SIG-M5 (cell line): ENCODE measurements at places on chromosomes 16 and 17.

DNA sequence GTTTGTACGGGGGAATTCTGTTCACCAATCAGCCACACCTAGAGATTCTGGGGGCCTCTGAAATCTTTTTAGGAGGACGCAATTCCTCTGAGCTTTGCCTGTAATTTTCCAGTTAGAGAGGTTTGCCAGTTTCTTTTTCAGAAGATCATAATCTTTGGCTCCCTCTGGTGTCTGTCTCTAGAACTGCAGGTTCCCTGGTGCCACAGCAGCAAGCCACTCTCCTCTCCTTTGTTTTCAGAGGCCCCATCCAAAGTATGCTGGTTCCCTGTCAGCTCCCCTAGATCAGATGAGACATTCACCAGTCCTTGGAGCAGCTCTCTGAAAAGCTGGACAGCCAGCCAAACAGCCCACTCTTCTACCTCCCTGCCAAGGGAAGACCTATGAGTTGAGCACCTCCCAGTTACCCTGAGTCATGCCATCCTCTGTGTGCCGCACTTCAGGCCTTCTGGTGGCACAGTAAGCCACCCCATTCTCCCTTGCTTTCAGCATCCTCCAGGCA lies 36.1 kb downstream of the RNF112 start:
- DNase-seq, result no peak

DNA sequence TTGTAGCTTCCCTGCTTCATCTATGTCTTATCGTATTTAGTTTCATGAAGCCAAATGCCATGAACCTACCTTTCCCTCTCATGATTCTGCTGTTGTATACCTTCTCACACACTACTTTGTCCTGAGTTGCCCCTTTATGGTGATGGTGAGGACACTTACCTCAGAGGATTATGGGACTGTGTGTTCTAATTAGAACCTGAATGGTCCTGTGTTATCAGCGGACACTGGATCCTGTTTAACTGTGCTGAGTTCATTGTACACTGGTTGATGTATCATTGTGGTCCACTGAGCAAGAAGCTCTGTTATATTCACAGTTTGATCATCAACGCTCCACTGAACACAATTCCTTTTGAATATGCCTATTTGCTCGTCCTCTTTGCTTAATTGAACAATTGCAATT lies 343.0 kb downstream of the RBFOX1 start:
- DNase-seq, result no peak

DNA sequence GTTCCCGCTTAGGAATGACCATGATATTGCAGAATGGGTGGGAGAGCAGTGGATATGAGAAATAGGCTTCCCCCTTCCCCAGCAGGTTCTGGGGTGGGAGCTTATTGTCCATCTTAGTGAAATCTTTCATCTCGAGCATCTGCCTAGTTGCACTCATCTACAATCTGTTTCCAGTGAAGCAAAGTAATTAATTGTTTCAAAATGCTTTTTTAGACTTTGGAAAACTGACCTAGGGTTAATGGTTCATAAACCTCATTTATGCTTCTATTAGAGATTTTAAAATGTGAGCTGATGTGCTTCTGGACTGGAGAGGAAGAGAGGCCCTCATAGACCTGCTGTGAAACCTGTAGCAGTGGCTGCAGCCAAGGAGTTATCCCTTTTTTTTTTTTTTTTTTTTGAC lies 247.7 kb upstream of the XYLT1 start:
- no peak for DNase-seq

DNA sequence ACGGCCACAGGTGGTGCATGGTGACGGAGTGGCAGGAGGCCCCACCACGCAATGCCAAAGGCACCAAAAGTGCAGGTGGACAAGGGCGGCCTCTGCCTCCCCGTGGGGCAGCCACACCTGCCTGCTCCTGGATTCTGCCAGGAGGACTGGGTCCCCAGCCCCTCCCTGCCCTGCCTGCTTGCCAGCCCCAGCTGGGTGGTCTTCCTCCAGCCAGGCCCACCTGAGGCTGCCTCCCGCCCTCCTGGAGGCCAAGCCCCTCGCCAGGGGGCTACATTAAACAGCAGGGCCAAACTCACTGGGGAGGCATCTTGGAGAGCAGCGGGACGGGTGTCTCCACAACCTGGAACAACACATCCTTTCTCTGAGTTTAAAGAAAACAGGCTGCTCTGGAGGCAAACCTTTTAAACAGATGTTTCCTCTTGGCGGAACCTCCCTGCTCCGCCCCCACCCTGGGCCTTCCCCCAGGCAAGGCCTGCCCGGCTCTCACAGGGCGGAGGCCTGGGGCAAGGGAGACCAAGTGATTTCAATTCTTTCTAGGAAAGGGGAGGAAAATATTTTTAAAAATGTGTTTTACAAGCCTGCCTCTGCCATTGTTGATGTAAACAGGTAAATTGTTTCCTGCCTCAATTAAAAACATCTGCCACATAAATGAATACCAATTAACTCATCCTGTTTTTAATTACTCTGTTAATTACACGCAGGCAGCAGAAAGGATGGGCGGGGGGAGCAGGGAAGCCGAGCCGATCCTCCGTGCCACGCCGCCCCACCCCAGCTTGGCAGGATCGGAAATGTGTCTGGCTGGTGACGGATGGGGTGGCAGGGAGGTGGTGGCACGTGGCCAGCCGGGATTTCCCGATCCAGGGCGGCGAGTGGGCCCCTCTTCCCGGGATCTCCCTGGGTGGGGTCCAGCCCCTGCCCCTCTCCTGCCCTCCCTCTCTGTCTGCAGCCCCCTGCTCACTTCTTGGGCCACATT lies 54.4 kb upstream of the PABPN1L start:
- no peak for DNase-seq

GRCh38 chr16:29806641-29807425 lies 504 bp downstream of the MAZ start:
- DNase-seq, result no peak

DNA sequence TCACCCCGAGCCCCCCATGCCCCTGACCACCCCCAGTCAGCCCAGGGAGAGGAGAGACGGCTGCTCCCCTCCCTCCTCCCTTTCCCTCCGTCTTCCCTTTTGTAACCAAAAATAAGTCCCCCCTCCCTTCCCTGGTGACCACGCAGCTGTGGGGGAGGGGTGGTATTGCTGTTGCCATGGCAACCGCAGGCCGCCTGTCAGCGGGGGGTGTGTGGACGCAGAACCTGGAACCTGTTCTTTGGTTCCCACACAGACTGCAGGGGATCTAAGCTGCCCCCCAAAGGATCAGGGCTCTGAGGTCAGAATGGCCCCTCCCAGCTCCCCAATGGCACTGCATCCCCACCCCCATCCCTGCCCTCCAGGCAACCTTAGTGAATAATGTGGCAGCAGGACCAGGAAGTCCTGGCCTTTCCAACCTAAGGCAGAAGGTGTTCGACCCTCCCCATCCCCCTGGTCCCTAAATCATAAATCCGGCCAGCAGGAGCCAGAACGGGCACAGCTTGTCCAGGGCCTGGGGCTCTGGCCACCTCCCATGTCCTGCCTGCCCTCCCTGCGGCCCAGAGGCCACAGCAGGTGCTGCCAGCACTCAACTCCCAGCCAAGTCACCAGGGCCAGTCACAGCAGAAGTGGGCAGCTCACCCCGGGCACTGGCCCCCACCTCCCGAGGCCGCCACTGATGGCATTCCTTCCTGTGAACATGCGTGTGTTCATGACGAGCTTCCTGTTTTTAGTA lies 12.0 kb downstream of the CA4 start:
- no peak for DNase-seq

DNA sequence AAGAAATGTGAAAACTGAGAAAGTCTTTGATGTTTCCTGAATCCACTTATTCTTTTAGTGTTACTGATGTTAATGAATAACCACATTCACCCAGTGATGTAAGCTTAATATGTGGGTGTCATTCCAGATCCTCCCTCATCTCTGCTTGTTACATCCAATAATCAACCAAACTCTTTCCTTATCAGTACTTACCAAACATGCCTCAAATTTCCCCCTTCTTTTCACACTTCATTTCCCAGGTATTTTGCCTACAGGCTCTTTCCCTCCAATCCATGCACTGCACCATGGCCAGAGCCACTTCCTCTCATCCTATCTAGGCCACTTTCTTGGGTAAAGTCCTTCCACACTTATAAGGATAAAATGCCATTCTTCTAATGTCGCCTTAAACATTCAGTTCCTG lies 451.5 kb downstream of the NPIPA7 start:
- no peak for DNase-seq

- DNase-seq, result no peak
Observed at GRCh38 chr17:57918017-57918895, 37.0 kb downstream of the CUEDC1 start.

- DNase-seq, result no peak
Observed at GRCh38 chr17:68566442-68566738, 34.8 kb downstream of the FAM20A start.

- DNase-seq, result no peak
Observed at GRCh38 chr16:2284001-2284770, 16.3 kb upstream of the RNPS1 start.

DNA sequence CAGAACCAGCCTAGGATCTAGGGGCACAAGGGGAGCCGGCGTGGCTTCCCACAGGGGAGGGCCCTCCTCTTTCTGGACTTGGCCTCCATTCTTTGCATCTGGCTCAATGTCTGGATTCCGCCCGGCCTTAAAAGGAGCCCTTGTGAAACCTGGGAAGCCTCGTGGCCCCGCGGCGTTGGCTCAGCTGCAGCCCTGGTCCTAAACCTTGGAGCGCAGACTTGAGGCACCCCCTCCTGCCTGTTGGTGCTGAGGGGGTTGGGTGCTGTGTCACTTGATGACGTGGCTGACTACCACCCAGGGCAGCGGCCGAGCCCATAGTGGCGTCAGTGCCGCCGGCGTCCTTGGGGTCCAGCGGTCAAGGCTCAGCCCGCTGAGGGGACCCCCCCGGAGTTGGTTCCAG lies 4.4 kb downstream of the TRAPPC2L start:
- DNase-seq, result no peak

DNA sequence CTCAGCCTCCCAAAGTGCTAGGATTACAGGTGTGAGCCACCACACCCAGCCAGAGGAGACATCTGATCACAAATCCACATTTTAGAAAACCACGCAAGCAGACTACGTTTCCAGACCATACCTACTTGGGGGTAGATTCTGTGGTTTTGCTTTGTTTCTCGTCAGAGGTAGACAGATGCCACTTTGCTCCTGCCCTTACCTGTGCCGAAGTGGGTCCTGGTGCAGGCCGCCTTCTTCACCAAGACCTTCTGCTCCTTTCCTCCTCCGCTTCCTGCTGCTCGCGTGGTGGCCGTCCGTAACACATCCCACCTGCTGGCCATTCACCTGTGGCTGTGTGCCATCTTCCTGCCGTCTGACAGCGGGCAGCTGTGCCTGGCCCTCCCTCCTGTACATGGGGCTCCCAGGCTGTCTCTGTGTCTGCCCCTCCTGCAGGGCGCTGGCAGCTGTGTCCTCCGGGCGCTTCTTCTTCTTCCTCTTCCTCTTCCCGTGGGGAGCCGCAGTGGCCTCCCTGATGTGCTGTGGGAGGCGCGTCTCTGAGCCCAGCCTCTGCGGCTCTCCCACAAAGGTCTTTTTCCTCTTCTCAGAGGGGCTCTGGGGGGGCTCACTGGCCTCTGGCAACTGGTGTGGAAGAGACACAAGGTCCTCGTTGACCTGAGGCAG lies 21.2 kb upstream of the CYTH1 start:
- DNase-seq, result no peak

GRCh38 chr16:54375071-54375470 lies 88.5 kb upstream of the IRX3 start:
- DNase-seq, result no peak

DNA sequence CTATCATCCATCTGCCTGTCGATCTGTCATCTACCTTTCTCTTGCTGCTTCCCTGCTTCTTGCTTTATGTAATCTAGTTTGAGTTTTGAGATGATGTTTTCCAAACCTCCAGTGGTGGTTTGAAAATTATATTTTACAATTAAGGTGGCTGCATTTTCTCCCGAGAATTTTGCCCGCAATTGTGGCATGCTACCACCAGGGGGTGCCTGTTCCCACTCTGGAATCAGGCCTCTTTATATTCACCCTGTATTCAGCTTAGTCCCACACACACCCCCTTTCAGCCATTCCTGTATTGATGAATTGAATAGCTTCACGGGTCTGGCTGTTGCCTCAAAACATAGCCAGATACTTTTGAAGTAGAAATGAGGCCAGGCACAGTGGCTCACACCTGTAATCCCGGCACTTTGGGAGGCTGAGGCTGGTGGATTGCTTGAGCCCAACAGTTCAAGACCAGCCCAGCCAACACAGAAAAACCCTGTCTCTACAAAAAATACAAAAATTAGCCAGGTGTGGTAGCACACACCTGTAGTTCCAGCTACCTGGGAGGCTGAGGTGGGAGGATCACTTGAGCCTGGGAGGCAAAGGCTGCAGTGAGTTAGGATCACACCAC lies 3.2 kb downstream of the PRSS22 start:
- DNase-seq, result no peak
